SHP77 (cell line): ENCODE measurements at places on chromosomes 1 and 21.
A peak's percentile ranks its signal among the peaks of the same experiment; 100 is the strongest.

DNA sequence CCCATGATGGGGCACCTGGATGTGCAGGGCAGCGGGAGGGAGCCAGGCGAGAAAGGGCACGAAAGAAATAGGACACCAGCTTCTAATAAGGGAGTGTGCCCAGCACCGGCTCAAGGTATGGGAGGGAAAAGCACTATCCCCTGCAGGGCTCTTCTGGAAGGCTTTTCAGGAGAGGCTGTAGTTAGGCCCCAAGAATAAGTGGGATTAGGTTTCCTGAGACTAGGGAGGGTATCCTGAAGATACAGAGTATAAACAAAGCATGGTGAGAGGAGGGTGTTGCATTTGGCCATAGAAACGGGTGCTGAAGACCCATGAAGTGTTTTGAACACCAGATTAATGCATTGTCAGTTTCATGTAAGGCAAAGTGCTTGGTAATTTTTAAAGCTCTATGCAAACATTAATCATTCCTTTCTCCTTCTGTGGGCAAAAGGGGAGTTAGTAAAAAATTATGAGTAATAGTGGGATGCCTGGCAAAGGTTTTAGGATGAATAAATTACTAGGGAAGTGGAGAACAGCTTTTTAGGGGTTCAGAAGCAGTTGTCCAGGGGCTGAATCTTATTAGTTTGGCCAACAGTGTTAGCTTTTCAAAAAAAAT is 74.0 kb downstream of the SYT6 start:
- DNase-seq: no peak

GRCh38 chr1:106926803-106927582 is 129.5 kb upstream of the PRMT6 start:
- DNase-seq: no peak

GRCh38 chr1:226498640-226499008 is 49.9 kb upstream of the STUM start:
- no peak for DNase-seq

- no peak for DNase-seq
Observed at GRCh38 chr21:42113926-42114409, 42.9 kb downstream of the UMODL1 start.

DNA sequence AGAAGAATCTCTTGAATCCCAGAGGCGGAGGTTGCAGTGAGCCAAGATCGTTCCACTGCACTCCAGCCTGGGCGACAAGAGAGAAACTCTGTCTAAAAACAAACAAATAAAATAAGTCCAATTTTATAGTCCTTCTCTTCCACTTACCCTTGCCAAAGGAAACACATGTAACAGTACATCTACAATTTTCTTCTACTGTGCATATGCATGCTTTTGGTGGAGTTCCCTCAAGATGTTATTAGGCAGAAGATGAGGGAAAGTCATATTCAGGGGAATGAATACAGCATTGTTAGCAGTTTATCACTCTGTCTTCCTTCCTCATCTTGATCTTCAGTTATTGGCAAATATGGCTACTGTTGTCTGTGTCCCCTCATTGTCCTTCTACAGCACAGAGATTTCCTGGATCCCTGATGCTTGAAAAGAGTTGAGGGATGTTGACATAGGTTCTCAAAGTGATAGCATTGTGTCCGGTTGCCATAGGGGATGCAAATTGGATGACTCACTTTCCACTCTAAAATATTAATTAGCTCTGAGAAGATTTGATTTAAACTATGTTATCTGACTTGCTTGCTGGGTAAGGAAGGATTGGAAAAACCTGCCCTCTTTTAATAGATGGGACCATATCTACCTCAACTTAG is 1173.6 kb downstream of the KCNT2 start:
- DNase-seq: no peak

DNA sequence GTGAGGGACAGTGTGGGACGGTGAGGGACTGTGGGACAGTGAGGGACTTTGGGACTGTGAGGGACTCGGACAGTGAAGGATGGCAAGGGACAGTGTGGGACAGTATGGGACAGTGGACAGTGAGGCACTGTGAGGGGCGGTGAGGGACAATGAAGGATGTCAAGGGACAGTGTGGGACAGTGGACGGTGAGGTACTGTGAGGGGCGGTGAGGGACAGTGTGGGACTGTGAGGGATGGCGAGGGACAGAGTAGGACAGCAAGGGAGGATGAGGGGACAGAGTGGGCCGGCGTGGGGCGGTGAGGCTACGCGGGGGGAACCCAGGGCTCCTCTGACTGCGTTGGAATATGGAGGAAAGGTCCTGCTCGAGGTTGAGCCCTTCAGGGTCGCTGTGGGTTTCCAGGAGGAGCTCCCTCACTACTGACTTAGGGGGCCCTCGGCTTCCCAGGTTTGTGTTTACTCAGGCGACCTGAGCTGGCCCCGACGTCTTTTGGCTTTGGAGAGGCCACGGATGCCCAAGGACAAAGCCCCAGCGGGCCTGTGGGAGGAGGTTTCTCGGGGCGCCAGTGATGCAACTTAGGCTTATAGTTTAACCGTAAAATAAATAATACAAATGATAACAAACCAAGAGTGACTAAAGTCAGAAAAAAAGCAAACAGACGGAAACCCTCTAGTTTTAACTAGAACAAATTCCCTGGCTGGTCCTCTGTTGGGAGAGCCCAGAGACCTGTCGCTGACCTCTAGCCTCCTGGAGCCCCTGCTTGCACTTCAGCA is 1.1 kb upstream of the ERRFI1 start:
- no peak for DNase-seq

DNA sequence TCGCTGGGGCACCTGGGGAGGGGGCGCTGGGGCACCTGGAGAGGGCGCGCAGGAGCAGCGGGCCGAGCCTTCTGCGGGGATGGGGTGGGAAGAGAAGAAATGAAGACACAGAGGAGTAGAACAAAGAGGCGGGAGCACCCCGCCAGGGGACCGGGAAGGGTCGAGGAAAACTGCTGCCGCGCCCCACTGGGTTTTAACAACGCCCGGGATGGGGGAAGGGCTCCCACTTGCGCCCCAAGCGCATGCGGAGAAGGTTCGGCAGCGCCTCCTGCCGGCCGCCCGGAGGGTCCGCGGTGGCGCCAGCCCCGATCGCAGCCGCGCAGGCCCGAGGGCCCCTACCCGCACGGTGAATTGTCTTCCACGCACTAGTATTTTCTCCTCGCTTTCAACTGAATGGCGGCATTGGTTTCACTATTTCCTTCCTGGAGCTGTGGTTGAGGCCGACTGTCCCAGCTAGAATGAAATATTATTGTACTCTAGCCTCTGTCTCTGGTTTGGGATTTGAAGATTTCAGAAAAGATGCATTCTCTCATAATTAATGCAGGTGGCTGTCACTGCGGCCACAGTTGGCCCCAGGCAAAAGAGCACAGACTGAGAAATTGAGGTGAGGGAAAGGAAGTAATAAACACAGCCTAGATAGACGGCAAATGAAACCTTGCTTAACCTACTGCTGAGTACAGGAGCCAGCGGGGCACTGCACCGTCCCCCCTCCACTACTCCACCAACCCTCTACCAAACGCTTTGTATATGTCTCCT is 57.3 kb downstream of the MAB21L3 start:
- no peak for DNase-seq

DNA sequence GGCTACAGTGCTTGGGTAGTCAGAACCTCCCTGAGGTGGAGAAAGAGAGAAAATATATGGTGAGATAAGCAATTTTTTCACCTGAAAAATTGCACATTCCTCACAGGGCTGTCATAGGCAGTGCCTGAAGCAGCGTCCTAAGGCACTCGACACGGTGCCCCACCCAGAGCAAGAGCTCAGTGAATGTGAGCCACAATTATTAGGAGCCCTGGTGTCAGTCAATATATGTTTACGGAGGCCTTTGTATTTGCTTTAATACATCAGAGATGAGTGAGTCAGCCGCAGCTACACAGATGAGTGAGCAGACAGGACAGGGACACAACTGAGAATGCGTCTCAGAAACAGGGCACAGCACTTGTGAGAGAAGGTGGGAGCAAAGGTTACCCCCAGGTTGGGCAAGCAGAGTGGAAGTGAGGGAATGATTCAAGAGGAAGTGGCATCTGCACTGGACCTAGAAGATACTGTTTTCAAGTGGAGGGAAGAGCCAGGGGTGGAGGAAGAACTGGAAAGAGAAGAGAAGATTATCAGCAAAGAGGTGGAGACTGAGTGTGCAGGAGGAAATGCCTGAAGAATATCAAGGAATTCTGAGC is 5.2 kb upstream of the PIGC start:
- no peak for DNase-seq

- DNase-seq: no peak
Observed at GRCh38 chr1:14724678-14725077, 126.2 kb downstream of the KAZN start.

GRCh38 chr1:46136711-46137110 is 4.3 kb upstream of the PIK3R3 start:
- no peak for DNase-seq

DNA sequence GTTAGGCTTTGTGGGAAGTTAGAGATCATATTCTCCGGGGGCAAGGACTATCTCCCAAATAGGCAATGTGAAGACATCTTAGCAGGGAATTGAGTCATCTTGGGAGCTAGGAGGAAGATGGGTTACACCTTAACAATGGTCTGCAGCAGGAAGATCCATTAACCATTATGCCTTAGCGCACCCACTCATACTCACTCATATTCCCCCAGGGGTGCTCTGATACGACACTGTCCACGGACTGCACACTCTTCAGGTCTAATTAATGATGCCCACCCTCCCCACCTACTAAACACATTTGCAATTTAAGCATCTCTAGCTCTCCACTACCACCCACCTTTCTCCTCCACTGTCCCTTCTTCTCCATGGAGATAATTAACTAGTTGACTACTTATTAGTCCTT is 857 bp upstream of the AK5 start:
- DNase-seq: no peak

- DNase-seq: no peak
Observed at GRCh38 chr1:92342401-92342800, 43.5 kb downstream of the RPAP2 start.

GRCh38 chr1:31476891-31477846 is 64.2 kb downstream of the SERINC2 start:
- peak; percentile 42 for DNase-seq

GRCh38 chr1:38917772-38918171 is 23.9 kb downstream of the RHBDL2 start:
- no peak for DNase-seq

- DNase-seq: no peak
Observed at GRCh38 chr1:34013958-34014737, 150.3 kb downstream of the HMGB4 start.
